Daoy (cell line): ENCODE measurements at places on chromosomes 6 and 20.
A peak's percentile ranks its signal among the peaks of the same experiment; 100 is the strongest.

DNA sequence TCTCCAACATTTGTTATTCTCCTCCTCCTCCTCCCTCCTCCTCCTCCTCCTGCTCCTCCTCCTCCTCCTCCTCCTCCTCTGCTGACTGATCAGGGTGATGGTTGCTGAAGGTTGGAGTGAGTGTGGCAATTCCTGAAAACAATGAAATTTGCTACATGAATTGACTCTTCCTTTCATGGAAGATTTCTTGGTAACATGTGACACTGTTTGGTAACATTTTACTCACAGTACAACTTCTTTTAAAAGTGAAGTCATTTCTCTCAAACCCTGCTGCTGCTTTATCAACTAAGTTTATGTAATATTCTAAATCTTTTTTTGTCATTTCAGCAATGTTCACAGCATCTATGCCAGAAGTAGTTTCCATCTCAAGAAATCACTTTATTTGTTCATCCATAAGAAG lies 543.0 kb downstream of the MAFB start:
- no peak for DNase-seq

DNA sequence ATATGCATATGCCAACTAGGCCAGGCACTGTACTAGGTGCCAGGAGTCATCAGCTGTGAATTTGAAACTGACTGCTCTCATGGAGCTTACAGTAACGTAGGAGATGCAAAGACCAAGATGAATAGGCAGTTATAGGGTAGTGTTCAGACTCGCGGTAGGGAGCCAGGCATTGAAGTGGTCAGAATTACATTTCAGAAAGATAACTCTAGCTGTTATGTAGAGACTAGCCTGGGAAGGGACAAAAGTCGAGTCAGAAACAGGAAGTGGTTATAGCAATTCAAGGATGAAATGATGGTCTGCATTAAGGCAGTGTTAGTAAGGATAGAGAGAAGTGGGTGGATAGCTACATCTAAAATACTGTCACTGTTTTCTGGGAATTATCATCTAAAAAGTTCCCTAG lies 56.6 kb downstream of the PCMT1 start:
- DNase-seq = no peak

DNA sequence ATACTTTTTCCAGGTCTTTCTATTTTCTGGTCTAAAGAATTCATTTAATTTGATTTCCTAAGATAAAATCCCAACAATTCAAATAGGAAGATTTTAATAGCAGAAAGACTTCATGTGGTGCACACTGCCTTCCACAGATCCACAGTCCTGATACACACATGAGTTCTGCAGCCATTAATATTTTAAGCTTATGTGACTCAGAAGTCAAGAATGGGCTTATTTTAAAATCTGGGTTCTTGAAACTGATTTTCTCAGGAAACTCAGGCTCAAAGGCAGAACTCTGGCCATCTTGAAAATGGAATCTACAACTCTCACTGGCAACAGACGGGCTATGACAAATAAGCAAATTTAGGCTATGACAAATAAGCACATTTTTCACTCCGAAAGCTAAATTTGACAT lies 88.2 kb downstream of the COL12A1 start:
- no peak for DNase-seq

DNA sequence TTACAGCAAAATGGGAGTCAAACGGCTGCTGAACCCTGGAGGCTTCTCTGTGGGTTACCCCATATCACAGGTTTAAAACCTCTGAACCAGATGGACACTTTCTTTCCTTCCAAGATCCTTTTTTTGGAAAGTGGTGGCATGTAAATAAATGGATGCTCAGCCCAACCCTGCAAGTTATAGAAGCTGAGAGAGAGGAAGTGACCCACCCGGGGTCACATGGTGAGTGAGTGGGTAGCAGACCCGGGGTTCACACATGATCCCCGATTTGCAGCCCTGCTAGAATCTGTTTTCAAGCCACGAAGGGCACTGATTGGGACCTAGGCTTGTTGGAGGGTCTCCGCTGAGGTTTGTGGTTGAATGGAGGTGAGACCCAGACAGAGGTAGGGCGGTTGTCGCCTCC lies 32.0 kb downstream of the SIRPA start:
- no peak for DNase-seq

DNA sequence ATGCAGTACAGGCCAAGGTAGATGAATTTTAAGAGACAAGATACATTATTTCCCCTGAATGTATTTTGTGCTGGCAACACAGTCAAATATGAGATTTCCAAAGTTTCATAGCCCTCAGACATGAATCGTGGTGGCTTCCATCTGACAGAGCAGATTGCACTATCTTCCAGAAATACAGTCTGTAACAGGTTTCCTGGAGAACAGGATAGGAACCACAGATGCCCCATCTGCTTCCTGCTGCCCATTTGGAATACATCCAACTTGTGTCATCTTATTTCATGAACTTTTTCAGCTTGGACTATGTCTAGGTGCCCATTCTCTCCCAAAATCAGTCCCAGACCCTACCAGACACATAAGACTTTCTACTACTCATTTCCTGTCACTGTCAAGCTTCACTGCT lies 426.0 kb downstream of the KIF16B start:
- no peak for DNase-seq

GRCh38 chr6:26507658-26508057 lies 7.6 kb downstream of the BTN1A1 start:
- no peak for DNase-seq

GRCh38 chr6:113599444-113599843 lies 257.7 kb upstream of the MARCKS start:
- peak; percentile 66 for DNase-seq

DNA sequence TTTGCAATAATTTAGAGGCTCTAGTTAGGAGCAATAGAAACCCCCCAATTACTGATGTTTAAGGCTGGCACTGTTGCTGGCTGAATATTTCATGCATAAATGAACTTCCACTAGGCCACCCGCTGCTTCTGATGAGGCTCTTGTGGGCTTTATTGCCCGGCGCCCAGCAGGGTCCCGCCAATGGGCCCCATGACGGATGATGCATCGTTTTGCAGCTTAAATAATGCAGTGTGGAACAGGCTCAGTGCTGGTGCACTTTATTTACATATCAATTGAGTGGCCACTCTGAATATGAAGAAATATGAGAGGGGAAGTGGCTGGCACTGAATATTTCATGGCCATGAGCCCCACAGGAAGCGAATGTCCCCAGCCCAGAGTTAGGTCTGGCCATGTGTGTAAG lies 155.3 kb upstream of the MAFB start:
- no peak for DNase-seq

DNA sequence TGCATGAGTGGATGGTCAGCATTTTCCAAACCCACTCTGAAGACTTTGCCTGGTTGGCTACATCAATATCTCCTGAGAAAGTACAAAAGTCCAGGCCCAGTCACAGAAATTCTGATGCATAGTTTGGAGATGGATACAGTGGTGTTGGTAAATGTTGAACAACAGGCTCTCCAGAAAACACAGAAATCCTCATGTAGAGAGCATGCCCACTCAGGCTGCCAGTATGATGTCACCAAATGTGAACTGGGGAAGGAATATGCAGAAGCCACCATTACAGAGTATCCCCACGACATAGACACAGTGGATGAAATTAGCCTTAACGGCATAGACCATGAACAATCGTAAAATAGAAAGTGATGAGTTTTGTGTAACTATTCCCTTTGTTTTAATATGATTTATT lies 97.1 kb upstream of the NXT1 start:
- no peak for DNase-seq

DNA sequence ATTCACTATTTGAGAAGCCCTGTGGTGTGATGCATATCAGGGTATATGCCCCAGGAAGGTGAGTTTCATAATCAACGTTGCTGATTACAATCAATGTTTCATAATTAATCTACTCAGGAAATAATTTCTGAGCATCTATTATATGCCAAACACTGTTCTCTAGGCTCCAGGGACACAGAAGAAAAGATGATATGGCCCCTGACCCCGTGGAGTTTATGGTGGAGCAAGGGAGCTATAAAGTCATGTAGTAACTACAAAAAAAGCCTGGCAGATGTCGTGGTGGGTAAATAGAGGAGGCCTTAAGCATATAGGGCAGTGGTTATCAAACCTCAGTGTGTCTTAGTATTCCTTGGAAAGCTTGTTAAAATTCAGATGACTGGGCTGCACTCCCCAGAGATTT lies 40.1 kb upstream of the BCAS1 start:
- DNase-seq = no peak

DNA sequence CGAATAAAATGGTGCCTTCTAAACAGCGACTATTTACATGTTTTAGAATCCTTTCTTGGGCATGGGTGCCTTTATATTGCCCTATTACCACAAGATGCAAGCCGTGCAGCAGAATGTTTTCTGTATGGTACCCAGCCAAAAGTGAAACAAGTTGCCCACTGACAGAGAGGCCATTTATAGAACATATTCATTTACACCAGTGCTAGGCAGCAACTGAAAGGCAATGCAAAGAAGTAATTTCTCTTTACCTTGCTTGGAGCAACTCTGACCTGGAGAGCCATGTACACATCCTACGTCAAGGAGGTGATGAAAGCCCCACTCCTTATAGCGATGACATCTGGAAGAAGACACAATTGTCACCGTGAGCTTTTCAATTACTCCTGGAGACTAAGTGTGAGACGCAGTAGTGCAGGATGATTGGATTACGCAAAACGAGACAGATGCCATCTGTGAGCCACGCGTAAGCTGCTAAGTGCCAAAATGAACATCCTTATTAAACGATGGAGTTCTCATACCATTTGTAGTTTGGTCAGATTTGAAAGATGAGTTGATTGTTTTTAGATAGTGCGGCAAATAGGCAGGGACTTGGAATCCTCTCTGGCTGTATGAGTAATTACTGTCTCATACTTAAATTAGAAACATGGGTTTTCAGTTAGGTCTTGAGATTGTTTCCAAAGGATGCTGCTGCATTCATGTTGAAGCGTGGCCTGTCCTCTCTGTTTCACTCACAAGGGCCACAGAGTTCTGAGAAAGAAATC lies at the start of gene TMEM244:
TSS of gene TMEM244 (minus strand) at position 408 of the 758 bp plus-strand sequence. CDS start at position 281, 127 bp downstream.
- DNase-seq = peak; percentile 41

- DNase-seq = no peak
Observed at GRCh38 chr20:1472556-1473245, 6.1 kb upstream of the NSFL1C start.

DNA sequence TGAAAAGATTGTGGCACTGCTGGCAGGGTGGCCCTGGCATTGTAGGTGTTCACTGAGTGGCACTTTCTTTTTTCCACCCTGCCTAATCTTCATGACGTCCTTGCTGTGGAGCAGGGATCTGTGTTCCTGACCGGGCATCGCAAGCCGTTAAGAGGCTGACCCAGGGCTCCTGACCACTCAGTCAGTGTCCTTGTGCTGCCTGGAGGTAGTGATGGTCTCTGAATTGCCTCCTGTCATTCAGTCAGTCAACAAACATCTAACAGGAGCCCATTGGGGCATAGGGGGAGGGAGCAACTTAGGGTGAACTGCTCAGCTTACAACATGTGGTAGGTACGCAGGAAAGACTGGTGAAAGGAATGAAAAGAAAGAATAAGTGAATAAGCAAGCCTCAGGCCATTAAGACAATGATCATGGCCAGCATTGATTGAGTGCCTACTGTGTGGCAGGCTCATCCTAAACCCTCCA lies 152.0 kb downstream of the CEBPB start:
- no peak for DNase-seq

DNA sequence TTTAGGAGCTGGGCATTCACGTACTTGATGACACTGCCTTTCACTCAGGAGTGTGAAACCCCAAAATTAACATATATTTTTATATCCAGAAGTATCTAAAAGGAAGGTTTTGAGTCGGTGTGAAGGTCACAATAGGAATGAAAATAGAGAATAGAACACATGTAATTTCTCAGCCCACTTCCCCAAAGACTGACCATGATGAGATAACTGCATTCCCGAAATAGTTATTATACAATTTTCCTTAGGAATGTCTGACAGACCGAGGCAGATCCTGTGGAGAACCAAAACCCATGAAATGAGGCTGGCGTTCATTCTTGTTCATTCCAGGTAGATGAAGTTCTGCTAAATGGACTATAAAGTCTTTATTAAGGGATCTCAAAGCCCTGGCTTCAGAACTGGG lies 10.3 kb downstream of the NSFL1C start:
- no peak for DNase-seq

DNA sequence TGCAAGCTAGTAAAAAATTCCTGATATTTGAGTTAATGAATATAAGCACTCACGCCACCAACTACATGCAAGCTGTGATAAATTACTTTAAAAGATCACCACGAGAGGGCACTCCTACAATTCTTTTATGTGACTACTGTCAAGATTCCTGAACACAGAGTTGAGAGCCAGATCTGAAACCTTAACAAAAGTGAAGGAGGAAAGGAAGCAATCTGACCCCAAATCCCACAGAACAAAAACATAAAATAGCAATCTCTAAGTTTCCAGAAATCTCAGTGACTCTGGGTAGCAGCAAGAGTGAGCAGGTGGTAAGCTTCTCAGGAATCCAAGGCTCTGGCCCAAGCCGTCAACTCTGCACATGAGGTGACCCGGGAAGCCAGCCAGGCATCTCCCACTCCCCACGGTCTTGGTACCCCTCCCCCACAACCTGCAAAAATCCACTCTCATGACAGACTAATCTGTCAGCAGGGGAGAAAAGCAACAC lies 55.1 kb downstream of the STAU1 start:
- peak; percentile 28 for DNase-seq

DNA sequence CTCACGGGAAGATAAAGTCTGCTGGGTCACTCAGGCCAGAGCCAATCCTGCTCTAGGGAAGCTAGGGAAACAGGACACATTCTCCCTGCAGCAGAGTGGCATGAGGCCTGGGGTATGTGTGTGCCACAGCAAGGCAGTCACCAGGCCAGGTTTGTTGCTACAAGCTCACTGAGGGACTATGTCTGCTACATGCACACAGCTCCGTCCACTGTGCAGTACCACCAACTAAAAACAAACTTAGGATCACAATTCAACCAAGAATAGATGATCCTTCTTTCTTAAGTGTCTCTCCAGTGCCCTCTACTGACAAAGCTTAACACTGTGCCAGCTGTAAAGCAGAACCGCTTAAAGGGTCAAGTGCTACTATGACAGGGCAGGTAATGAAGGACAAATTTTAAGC lies 192.5 kb downstream of the PTPRK start:
- DNase-seq = peak; percentile 17

DNA sequence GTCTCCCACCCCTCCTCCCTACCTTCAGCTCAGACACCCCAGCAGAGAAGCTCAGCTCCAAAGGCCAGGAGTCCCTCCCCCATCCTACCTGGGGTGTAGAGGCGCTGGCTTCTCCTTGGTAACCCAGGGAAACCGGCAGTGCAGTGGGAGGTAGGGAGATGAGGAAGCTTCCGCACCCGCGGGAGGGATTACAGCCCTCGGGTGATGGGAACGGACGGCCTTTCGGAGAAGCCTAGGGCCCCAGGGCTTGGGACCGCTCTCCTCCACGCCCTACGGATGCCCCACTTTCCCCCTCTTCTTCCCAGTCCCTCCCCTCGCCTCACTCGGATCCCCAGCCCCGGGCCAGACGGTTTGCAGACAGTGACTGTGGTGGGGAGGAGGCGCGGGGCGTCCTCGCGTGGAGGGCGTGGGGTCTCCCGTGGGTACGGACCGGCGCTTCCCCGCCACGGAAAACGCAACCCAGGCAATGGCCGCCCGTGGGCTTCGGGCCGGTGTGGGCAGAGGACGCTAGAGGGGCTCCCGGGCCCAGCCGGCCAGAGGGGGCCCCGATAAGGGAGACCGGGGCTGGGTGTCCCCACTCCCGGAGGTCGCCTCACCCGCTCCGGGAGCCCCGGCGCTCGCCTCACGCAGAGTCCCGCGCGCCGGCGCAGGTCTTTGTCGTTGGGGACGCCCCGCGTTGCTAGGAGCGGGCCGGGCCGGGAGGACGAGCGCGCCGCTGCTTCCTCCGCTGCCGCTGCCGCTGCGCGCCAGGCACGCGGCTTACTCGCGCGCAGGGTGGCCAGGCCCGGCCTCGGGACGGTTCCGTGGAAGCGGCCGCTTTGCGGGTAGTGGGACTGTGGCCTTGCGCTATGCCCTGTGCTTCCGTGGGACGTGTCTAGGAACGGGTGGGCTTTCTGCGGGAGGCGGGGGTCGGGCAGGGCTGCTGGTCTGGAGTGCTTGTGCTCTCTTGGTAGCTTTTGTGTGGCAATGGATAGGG lies 15.8 kb downstream of the AARS2 start:
- peak; percentile 61 for DNase-seq
